Muscle of leg (tissue), 16 donors: ENCODE measurements at places on chromosomes 3 and 15. TPM values are rescaled to one million over a fixed set of nuclear protein-coding genes. Genes with fewer than 3 reads are reported as not detected.
A peak's percentile ranks its signal among the peaks of the same experiment; 100 is the strongest.

The SPTBN5 gene
- 6.3 TPM for total RNA-seq

The CDHR4 gene
- not detected for total RNA-seq

DNA sequence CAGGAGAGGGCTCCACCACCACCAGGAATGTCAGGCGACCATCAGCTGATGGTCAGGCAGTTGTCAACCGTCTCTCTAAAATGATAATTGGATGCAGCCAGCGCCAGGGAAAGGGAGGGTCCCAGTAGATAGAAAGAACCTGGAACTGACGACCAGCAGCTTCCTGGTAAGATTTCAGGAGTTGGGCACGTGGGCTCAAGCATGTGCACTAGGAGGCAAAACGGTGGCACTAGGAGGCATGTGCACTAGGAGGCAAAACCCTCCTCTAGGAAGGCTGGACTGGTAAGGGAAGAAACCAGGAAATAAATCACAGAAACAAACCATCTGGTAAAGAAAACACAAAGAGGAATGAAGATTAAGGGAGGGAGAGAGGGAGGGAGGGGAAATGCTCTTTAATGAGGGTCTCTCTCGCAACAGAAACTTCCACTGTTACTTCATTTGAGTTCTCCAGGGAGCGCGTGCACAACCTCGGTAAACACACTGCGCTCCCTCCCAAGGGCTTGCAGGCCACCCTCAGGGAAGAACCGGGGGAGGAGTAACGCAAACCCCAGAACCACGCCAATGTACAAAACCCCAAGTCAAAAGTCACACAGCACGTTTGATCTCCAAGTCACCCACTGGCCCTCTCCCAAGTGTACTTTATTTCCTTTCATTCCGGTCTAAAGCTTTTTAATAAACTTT lies 116.7 kb downstream of the XXYLT1 start:
- H3K4me3 ChIP-seq, result no peak overlapping the region
- peak overlapping the region; percentile 92 for H3K27ac ChIP-seq
- peaks cover 69% of the 10 kb centered on the region for H3K4me1 ChIP-seq
- H3K27me3 ChIP-seq, result no peaks in the 10 kb centered on the region
- H3K36me3 ChIP-seq, result peaks cover 3% of the 10 kb centered on the region

The HIGD1A gene
- total RNA-seq, result 71.8 TPM

DNA sequence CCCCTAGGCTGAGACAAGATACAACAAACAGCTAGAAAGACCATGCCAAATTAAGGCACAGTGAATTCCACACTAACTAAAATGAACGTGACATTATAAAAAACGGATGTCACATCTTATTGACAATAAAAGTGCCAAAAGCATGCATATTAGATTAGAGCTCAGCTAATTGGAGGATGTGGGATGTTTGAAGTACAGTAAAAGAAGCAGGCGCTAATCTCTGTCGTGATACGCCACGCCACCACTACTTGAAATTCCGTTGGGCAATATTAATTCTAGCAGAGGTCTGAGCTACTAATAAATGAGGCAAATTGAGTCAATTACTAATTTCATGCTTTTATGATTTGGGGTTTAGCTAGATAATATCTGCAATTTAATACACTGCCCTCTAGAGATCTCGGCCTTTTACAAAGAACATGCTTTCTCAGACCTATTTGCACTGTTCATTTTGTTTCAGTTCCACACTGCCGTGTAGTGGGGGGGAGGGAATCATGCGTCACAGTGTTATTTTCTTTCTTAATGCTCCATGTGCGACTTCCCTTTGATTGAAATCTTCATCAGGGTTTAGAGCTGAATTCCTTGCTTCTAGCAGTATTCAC lies 52.9 kb upstream of the ROBO2 start:
- no peak overlapping the region for H3K4me3 ChIP-seq
- H3K4me1 ChIP-seq, result no peaks in the 10 kb centered on the region
- DNase-seq, result no peak
- no peaks in the 10 kb centered on the region for H3K36me3 ChIP-seq
- no peak overlapping the region for H3K27ac ChIP-seq

DNA sequence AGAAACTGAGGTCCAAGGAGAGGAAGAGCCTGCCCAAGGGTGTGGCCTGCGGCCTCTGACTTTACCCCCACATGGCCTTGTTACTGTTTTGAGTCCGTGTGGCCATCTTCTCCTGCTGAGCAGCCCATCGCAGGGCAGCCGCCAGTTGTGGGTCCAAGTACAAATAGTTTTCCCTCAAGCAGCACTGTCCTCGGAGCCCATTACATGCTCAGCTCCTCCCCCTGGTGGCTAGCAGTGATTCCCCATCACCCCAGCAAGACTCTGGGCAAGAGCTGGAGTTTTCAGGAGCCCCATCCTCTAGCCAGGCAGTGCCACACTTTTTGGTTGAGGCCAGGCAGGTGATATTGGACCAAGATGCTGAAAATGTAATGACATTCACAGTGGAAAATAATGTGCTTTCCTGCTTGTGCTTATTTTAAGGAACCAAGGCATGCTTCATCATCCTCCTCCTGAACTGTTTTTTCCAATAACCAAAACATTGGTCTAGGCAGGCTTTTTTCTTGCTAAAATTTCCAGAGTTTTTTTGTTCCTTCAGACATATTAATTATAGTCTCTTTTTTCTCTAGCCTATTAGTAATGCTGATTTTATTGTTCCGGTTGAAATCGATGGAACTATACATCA lies 23.2 kb upstream of the VILL start:
- DNase-seq, result peak; percentile 64
- no peak overlapping the region for H3K4me3 ChIP-seq
- H3K36me3 ChIP-seq, result peaks cover 17% of the 10 kb centered on the region
- H3K4me1 ChIP-seq, result peaks cover 28% of the 10 kb centered on the region
- no peaks in the 10 kb centered on the region for H3K27me3 ChIP-seq
- peak overlapping the region; percentile 17 for H3K27ac ChIP-seq

DNA sequence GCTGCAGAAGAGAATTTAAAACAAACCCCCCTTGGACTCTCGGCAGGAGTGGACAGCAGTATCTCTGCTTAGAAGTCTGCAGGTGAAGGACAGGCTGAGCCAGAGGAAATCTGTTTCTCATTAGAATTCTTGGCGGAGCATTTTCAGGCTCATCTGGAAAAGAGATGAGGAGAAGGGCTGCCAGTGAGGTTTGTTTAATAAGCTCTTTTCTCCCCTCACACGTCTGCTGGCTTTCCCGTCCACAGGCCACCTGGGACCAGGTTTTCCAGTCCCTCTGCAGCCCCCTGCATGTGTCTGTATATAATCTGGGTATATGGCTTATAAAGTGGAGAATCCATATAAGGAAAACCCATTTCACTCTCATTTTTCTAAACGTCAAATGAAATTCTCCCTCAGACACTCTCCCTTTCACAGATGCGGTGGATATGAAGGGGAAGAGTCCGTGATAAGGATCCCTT lies 155.4 kb upstream of the TPM1 start:
- H3K27me3 ChIP-seq, result no peaks in the 10 kb centered on the region
- no peak overlapping the region for H3K4me3 ChIP-seq
- H3K27ac ChIP-seq, result no peak overlapping the region
- H3K4me1 ChIP-seq, result peaks cover 12% of the 10 kb centered on the region
- H3K36me3 ChIP-seq, result no peaks in the 10 kb centered on the region
- peak; percentile 93 for DNase-seq

The SNRK gene
- 37.5 TPM for total RNA-seq

The PRTG gene
- total RNA-seq, result 5.7 TPM

DNA sequence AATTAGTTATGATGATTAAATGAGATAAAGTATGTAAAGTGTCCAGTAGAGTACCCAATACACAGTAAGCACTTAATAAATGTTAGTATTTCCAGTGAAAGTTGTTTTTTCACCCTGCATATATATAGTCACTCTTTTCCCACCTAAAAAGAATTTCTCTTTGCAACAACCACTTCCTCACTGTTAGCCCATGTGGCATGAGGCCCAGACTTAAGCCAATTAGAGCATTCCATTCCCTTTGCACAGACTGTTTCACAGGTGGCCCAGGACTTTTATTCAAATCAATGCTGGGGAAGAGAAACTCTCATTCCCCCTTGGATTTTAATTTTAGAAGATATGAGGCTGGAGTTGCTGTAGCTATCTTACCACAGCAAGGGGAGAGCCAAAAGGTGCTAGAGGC lies 3.7 kb downstream of the IFT80 start:
- H3K36me3 ChIP-seq, result no peaks in the 10 kb centered on the region
- H3K27ac ChIP-seq, result no peak overlapping the region
- no peaks in the 10 kb centered on the region for H3K27me3 ChIP-seq
- no peak for DNase-seq

The SHF gene
- 8.6 TPM for total RNA-seq

The GOLGA8G gene
- not detected for total RNA-seq
